ENCODE measurements at places on chromosomes 4 and X.
A peak's percentile ranks its signal among the peaks of the same experiment; 100 is the strongest.

DNA sequence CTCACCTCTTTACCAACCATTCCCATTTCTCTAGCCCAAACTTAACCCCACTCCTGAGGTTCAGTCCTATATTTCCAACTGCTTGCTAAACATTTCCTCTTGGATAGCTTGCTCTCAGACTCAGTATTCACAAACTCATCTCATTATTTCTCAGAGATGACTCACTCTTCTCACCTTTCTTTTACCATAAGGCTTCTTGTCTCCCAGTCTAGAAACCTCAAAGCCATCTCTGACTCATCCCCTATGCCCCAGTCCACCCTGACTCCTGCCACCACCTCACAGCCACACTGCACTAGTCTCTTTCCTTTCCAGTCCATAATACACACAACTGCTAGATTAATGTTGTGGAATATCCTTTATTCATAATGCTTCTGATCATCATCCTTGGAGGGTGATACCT lies 4.8 kb downstream of the FRMPD3 start:
- no peak for DNase-seq

- peak; percentile 56 for DNase-seq
Measured at GRCh38 chrX:39721566-39722279, 376.0 kb downstream of the BCOR start.

- DNase-seq = no peak
Measured at GRCh38 chr4:150023489-150023888, 54.8 kb upstream of the DCLK2 start.

- DNase-seq = peak; percentile 92
Measured at GRCh38 chr4:53508446-53508845, 82.8 kb downstream of the LNX1 start.

DNA sequence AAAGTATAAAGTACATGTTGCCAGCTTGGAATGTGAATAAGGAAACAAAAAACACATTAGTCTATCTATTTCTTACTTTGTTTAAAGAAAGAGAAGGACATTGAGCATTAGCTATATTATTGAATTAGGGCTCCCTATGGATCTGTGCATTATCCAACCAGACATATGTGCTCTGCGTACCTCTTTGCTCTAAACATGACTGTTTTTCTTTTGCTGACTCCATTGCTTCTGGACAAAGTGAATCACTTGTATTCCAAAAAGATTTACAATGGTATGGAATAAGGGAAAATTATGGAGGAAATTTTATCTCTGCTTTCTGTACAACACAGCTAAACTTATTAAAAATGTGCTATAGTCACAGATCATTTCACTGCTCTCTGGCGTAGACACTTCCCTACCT lies 727.8 kb upstream of the LCORL start:
- no peak for DNase-seq

DNA sequence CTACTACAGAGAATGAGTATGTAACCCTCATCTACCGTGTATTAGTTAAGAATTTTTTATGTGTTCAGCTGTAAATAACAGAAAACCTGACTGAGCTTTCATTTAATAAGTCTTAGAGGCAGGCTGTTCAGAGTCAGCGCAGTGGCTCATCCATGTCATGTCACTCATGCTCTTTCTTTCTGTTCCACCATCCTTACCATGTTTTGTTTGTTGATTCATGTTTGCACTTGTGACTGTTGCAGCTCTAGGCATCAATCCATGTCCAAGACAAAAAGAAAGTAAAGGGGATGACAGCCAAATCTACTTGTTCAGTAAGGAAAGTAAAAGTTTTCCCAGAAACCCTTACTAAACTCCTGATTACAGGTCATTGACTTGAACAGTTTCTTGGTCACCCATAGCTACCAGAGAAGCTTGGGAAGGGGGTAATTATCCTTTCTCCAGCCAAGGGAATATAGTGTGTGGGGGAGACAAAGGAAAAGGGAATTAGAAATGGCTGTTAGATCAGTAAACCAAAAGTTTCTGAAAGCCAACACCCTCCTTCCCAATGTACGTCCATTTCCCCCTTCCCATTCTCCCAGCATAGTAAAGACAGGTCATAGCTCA lies 9.0 kb downstream of the ART3 start:
- DNase-seq = no peak

- peak; percentile 5 for DNase-seq
Measured at GRCh38 chrX:50161127-50161526, 39.7 kb downstream of the AKAP4 start.

GRCh38 chr4:95219109-95219508 lies 329.7 kb downstream of the UNC5C start:
- peak; percentile 68 for DNase-seq

DNA sequence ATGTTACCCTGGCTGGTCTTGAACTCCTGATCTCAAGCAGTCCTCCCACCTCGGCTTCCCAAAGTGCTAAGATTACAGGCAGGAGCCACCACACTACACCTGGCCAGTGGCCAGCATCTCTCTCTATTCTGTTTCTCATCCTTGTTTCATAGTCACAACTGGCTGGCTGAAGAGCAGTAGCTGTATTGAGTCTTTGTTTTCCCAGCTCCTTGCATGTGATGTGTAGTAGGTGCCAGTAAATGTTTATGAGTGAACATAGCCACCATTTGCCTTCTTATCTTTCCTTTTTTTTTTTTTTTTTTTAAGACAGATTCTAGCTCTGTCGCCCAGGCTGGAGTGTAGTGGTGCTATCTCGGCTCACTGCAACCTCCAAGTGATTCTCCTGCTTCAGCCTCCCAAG lies 23.6 kb downstream of the NUDT9 start:
- DNase-seq = no peak

GRCh38 chr4:76750716-76751115 lies 147.2 kb downstream of the SOWAHB start:
- DNase-seq = no peak

DNA sequence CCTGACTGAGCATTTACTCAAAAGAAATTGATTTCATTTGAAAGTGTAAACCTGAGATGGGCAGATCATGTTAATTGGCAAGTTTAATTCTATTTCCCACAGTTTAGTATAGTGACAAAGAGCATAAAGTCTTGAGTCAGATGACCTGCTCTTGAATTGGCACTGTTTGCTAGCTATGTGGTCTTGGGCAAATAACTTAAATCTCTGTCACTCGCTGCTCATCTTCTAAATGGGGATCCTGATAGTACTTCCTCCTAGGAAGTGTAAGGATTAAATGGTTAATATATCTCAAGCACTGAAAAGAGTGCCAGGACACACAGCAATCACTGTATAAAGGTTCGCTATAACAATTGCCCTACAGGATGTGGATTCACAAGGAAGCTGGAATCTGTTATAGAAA lies 242.8 kb upstream of the JADE1 start:
- no peak for DNase-seq

- no peak for DNase-seq
Measured at GRCh38 chrX:39559229-39559628, 538.5 kb downstream of the BCOR start.

DNA sequence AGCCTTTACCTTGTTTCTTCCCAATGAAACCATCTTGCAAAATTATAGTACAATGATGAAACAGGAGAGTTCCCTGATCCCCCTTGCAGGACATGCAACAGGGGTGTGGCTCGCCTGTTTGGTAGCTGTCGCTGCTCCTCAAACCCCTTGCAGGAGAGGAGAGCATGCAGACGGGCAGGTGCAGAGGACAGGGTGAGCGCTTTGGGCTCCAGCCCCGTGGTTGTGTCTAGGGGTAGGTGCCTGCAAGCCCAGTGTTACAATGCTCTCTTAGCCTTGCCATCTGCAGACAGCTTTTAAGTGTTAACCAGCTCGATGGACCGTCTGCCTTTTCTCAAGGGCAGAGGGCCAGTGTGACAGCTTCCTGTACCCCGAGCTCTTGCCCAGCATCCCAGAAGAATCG lies 102.0 kb downstream of the TAB3 start:
- DNase-seq = no peak

DNA sequence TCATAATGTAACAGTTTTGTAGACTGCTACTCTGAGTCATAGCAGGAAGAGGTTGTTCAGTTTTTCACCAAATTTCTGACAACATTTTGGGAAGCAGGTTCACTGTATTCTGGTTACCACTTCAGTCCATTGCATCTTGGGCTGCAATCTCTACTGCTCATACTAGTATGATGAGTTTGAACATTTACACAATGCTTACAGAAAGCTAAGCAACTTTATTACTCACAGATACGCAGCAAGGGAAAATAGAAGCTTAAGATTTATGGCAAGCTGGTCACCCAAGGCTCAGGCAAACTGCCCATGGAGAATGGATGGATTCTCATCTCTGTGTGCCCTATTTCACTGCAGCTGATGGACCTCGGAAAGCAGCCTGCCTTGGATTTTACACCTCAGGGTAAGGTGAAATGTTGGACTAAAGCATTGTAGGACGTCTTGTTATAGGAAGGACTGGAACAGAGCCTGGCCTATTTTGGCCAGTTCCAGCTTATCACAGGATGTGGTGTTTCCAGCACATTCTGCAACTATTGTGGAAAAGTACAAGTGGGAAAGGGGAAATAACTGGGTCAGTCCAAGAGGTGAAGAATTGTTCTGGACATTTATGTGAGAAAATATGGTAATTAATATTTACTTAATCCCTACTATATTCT lies 887.1 kb upstream of the AGA start:
- DNase-seq = no peak

DNA sequence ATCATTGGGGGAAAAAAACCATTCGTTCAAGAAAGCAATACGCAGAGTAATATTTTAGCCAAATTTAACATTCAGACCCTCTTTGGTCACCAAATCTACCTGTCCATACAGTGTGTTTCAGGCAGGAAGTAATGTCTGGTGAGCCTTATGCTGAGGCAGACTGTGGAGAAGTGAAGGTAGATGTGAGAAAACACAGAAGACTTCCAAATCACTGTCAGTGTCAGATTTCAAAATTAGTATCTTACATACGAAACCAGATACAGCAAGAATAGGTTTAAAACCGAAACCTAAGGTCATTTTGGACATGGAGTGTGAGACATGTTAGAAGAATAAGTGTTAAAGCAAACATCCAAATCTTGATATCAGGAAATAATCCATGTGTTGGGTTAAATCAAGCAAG lies 664.5 kb upstream of the HTR2C start:
- DNase-seq = no peak

DNA sequence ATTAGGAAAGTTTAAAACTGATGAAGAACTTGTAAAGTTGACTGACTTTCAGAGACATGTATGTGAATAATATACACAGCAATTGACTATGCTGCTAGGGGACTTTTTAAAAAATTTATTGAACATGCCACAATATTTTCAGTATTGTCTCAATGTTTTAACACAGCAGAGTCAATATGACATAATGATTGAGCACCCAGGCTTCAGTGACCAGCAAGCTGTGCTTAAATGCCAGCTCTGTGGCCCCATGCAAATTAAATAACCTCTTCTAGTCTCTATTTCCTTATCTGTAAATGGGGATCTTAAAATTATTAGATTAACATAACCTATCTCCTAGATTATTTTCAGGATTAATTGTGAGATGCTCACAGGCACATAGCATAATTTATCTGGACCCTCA lies 56.8 kb upstream of the TXK start:
- DNase-seq = no peak

DNA sequence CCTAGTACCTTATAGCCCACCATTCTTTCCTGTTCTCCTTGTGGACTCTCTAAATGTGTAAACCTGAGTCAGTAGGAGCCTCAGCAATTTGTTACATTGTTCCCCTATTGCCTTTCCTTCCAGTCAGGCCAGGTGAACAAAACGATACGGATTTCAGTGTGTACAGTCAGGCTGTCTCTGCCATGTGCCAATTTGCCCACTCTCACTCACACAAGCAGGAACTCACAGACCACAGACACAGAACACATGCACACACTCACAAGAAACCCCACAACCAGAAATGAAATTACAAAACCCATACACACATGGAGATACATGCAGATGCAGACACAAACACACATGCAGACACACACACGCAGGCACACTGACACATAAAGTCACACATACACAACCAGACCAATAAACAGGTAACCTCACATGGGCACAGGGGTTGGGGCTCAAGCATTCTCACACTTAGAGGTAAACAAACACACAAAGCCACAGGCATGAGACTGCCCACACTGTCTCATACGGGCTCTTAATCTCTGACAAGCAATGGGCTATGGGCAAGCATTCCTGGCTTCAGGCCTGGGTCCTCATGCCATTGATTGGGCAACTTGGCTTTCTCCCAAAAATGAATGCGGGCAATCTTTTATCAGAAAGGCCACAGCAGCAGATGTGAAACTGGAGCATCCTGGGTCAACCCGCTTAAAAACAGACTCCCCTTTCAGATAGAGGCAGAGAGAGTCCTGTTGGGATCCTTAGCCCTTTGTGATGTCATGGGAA lies 68.7 kb downstream of the NBDY start:
- no peak for DNase-seq

- peak; percentile 33 for DNase-seq
Measured at GRCh38 chrX:48025561-48025960, 18.8 kb downstream of the SPACA5 start.

DNA sequence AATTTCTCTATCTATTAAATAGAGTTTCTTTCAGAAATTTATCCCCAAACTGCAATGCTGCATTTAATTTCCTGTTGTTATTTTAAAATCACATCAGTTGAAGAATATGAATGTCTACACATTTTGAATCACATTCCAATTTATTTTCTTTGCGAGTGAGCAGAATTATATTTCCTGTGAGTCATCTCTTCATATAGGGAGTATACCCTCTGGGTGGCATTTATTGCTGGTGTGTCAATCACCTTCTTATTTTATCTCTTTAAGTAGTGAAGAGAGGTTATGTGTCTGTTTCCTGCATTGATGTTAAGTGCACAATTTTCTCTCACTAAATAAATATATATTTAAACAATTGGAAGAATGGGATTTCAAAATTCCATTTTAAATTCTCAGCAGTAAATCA lies 511.0 kb upstream of the ATOH1 start:
- DNase-seq = no peak

DNA sequence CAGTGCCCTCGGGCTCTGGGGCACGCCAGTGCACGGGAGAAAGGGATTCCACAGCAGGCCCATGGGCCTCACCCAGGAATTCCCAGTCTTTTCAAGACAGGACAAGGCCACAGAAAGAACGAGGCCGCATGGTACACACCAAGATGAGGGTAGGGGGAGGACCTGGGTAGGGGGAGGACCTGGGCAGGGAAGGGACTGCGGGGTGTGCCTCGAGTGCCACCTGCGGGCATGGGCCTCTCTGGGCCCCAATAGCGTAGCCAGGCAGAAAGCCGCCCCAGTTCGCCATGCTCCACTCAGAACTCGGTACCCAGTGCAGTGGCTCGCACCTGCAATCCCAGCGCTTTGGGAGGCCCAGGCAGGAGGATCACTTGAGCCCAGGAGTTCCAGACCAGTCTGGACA lies 14.0 kb upstream of the DUSP9 start:
- no peak for DNase-seq

GRCh38 chr4:111400741-111401140 lies 744.5 kb upstream of the FAM241A start:
- DNase-seq = peak; percentile 74

DNA sequence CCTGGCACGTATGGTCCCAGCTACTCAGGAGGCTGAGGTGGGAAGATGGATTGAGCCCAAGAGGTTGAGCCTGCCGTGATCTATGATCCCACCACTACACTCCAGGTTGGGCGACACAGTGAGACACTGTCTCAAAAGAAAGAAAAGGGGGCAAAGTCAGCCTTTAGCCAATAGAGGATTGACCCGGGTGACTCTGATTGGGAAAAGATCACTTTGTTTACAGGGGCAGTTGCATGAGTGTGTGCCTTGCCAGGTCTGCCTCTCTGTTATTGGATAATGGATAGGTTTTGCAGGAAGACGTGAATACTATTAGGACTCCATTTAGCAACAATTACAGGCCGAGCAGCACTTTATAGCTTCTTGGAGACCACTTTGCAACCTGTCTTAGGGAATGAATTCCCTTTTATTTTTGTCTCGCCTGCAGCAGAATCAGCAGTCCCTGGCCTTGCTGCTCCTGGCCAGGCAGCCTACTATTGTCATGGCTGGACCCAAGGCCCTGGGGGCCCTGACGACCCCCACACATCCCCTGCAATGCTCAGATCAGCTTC lies 103.2 kb upstream of the PSAPL1 start:
- no peak for DNase-seq
